CD4-positive, alpha-beta T cell treated with Interleukin-4 for 4 hours (primary cell): ENCODE measurements at places on chromosomes 2 and 18.
A peak's percentile ranks its signal among the peaks of the same experiment; 100 is the strongest.

DNA sequence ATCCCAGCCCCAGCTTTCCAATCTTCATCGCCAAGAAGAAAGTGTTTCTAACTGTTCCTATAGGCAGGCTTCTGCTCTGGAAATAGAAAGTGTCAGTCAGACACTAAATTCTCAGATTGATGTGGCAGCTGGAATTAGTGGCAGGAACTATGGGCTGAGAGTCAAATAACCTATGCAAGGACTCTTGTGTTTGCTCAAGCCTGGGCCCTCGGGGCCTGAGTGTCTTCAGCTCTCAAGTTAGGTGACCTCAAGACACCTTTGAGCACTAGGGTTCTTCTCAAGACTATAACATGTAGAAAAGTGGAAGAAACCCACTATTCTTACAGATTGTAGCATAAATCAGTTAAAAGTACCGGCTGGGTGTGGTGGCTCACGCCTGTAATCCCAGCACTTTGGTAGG, 694.5 kb downstream of the RNF144A start:
- no peak for DNase-seq

GRCh38 chr2:229084447-229084846, 186.6 kb downstream of the PID1 start:
- no peak for DNase-seq

DNA sequence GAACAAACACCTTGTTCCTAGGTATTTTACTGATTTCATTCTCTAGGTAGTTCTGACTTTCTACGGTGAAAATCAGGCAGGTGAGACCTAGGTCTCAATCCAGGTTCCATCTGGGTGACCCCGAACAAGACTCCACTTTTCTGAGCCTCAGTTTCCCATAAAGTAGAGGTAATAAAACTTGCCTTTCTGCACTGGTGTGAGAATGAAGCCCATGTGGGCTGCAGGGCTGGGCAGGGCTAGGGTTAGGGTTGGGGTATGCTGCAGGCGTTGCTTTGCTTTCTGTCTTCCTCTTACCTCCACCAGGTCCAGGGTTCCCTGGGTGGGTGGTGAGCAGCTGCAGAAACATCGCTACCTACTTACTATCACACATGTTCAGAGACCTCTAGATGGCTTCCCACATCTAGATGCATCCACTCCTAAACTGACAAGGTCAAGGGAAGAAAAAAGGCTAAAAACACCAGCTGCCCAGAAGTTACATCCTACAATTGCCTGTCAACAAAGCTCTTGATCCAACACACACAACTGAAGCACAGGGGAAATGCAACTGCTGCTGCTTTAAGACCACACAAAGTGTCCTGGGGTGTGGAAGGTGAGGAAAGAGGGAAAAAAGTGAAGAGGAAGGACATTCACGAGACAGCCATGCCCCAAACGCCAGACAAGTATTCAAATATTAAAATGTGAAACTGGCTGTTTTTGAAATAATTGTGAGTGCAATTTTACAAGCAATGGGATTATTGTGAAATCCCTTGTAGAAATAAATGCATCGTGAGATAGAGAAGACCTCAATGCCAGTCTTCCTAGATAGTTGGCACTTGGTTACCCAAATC, 23.5 kb downstream of the MBP start:
- DNase-seq = no peak

- DNase-seq = no peak
Measured at GRCh38 chr2:4973973-4974372, 718.2 kb upstream of the SOX11 start.

DNA sequence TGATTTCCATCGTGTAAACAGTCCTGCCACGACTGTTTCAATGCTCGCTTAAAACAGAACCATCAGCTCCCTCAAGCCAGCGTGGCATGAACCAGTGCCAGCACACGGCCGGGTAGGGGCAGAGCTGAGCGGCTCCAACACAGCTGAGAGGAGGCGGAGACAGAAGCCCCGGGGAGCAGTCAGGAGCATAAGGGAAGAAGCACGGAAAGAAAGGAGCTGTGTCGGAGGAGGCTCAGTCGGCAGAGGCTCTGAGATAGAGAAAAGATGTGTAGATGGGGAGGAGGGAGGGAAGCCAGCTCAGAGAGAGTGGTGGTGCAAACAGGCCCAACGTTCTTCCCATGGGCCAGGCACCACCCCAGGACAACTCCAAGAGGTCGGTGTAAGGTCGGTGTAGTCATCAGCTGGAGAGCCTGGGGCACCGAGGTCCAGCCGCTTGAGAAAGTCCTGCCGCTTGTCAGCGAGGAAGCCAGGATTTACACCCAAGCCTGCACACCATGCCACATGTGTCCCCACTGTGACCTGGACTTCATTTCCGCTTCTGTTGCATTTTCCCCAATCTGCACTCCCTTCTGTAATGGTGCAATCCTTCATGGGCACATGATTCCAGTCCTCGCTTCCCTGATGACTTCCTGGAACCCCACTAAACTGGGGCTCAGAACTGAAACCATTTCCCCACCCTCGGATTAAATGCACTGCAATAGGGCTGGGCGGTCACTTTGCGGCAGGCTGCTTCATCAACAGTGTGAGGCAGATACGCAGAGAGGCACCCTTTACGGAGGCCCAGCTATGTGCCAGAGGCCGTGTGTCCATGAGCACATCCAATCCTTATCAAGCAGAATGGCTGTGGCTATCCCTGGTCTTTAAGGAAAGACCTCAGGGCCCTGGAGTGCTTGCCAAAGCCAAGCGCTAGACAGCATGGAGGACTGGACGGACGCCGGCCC, 43.5 kb downstream of the CYP27C1 start:
- no peak for DNase-seq

- DNase-seq = no peak
Measured at GRCh38 chr2:137287913-137288639, 522.7 kb downstream of the THSD7B start.

DNA sequence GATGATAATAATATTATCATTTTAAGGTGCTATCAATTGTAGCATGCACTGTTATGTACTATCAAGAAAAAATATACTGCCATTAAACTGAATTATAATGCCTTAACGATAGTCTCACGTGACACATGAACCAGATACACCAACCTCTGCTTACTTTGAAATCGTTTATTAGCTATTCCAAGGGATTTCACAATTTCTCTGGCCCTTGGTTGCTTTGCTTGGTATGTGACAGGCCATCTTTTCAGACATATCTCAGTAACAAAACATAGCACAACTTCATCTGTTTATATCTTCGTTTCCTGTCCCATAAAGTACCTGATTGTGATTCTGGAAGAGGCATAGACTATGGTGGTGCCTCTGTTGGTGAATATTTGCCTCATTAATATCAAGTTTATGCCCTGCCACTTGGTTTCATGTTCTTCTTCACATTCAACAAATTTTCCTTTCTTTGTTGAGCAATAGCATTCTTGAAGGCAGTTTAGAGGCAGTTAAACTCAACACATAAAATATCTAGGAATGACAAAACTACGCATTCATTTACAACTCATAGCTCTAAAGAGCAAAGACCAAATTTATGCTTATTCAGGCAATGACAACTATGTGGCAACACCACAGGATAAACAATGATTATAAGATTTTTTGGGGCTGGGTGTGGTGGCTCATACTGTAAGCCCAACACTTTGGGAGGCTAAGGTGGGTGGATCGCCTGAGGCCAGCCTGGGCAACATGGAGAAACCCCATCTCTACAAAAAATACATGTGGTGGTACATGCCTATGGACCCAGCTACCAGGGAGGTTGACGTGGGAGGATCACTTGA, 84.3 kb downstream of the MCFD2 start:
- DNase-seq = no peak

DNA sequence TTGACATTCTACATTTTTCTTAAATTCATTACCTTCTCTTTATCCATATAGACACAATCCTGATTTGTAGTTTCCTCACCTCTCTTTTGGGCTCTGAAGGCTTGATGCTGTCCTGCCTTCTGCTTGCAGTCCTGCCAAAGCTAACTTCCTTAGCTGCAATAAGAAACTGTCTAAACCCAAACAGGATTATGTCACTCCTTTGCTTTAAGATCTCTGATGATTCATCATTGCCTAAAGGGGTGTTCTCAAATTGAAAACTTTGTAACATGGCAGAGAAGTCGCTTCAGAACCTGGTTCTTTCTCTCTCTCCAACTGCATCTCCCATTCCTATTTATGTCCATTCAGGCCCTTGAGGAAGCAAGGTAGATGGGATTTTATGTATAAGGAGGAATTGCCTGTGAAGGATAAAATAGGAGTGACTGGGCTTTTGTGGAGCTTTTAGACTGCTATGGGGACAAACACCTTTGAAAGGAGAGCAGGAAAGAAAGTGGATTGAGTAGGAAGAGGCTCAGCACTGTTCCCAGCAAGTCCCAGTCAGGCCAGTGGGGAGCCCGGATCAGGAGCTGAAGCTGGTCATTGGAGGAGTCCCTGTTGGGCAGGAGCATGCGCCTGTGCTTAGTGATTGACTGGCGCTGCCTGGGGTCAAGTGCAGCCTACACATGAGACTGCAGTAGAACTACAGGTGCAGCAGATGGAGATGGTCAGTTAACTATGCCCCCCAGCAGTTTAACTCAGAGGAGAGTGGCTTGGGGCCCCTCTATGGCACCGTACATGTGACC, 390.6 kb downstream of the CTNNA2 start:
- DNase-seq = no peak

- DNase-seq = peak; percentile 28
Measured at GRCh38 chr18:3264362-3264761, 2.4 kb downstream of the MYL12B start.

DNA sequence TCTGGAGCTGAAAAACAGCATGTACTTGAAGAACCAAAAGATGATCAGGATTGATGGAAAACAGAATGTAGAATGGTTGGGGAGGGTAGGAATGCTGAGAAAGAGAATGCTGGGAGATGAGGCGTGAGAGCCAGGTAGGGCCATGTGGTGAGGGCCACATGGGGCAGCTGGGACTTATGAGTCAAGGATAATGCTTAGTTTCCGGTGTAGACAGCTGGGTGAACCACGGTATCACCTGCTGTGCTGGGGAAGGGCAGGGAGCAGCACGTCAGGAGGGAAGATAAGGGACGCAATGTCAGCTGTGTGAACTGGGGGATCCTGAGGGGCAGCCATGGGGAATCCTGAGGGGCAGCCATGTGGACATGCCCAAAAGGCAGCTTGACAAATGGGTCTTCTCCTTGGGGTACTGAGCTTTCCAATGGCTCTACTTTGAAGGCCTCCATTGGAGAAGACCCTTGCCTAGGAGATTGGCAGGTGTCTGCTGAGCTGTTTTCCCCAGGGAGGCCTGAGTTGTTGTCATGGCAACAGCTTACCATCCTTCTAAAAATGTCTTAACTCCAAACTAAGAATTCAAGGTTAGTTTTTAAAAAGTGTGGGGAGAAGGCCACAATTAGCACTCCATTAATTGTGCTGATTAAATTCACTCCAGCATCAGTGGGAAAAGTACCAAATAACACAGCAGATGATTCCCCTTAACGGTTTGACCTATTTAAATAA, 51.1 kb downstream of the MTHFD2 start:
- DNase-seq = no peak

DNA sequence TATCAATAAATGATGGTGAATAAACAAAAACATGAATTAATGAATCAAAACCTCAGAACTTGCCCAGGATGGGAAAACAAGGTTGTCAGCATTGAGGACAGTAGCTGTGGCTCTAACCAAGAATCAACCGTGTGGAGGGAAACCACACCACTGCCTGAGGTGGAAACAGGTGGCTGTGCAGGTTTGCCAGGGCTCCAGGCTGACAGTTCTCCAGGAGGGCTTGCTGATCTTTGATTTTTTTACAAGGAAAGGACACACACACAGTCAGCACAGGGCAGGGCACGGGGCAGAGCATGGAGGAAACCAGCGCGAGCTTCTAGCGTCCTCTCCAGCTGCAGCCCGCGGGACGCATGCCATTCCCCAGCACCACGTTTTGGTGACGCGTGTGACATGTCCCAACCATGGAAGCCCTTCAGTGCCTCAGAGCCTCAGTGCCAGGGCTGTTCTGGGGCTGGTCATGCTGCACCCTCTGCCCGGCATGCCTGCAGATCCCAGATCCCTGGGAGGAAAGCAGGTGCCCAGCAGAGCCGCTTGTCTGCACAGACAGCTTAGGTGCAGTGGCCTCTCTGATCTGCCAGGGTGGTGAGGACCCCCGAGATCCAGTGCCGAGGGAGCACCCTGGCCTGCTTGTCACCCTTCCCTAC, 15.8 kb upstream of the AGXT start:
- DNase-seq = no peak

DNA sequence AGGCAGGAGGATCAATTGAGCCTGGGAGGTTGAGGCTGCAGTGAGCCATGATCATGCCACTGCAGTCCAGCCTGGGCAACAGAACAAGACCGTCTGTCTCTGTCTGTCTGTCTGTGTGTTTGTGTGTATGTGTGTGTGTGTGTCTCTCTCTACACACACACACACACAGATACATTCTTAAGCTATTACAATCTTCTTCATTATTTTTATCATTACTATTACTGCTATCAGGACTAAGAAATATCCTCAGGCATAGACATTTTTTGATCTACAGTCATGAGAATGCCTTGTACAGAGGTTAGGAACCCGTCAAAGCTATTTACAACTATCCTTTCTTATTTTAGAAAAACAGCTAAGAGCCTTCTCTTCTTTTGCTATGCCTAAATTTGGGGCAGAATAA, 207.4 kb downstream of the NEDD4L start:
- DNase-seq = no peak

- peak; percentile 23 for DNase-seq
Measured at GRCh38 chr2:158391876-158392275, 64.7 kb downstream of the CCDC148 start.

GRCh38 chr2:6941299-6942046, 24.3 kb downstream of the RNF144A start:
- no peak for DNase-seq

- DNase-seq = peak; percentile 54
Measured at GRCh38 chr2:41782306-41783158, 265.3 kb upstream of the PKDCC start.

GRCh38 chr18:25089470-25089869, 262.5 kb downstream of the ZNF521 start:
- no peak for DNase-seq

DNA sequence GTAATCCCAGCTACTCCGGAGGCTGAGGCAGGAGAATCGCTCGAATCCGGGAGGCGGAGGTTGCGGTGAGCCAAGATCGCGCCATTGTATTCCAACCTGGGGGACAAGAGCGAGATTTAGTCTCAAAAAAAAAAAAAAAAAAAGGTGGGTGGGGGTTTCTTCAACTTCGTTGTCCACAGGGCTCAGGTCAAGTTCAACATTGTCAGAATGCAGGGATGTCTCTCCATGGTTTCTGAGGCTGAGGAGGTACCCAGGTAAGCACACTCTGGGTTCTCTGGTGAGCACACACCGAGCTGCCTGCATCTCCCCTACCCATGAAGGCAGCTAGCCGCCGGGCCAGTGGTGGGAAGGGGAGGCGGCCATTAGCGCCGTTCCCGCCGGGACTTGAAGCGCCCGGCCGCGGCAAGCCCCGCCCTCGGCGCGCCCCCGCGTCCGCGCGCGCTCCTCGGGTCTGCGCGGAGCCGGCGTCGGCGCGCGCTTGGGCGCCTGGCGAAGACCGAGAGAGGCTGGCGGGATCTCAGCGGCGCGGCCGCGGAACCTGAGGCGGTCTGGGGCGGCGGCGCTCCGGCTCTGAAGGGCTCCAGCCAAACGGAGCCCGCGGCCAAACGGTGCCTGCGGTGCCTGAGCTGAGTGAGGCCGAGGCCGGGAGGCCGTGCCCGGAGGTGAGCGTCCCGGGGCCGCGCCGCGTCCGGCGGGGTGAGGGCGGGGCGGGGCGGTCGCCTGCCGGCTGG, at the start of gene UBXN2A:
TSS of gene UBXN2A (plus strand) at position 477 of the 731 bp plus-strand sequence. CDS start 17,852 bp downstream, outside the sequence.
- peak; percentile 60 for DNase-seq
